Central memory CD4-positive, alpha-beta T cell (primary cell): ENCODE measurements at places on chromosomes 7 and 10.

GRCh38 chr7:120320218-120320961, 47.4 kb downstream of the KCND2 start:
- DNase-seq = no peak

DNA sequence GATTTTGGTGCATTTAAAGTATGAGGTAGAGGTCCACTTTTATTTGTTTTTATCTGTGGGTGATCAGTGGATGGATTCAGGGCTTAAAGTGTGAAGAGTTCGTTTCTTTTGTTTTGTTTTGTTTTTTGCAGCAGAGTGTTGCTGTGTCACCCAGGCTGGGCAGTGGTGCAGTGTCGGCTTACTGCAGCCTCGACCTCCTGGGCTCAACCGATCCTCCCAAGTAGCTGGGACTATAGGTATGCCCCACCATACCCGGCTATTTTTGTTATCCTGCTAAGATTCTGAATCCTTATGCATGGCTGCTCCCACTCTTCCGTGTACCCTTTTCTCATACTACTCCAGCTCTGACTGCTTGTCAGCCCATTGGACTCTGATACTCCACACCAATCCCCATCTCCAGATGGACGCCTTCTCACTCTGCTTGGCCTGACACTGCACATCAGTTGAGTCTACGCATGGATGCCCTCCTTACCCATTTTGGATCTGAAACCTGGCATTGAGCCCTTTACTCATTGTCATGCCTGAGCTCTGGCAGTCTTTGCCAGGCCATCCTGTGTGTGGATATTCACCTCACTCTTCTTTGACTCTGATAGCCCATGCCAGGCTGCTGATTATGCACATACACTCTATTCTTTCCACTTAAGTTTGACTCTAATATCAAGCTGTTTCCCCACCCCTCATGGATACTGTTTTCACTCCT, 119.5 kb downstream of the CCSER2 start:
- no peak for DNase-seq

GRCh38 chr7:129225206-129225930, 538 bp downstream of the AHCYL2 start:
- DNase-seq = peak; percentile 48

- no peak for DNase-seq
These were observed 227.4 kb downstream of the PRKG1 start for GRCh38 chr10:51301644-51302043.

- DNase-seq = no peak
These were observed 12.3 kb downstream of the THNSL1 start for GRCh38 chr10:25028711-25029110.

DNA sequence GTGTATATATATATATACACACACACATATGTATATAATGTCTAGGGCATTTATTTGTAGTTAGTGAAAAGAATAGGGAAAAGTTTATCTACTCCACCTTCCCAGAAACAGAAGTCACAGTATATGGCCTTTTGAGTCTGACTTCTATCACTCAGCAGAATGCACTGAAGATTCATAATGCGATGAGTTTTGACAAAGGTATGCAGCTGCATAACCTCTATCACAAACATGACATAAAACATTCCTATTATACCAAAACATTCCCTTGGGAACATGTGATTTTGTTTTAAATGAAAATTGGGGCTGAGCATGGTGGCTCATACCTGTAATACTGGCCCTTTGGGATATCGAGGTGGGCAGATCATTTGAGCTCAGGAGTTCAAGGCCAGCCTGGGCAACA, 137.3 kb upstream of the EEPD1 start:
- DNase-seq = no peak

- DNase-seq = peak; percentile 36
These were observed 4.2 kb downstream of the AHR start for GRCh38 chr7:17302575-17303142.

DNA sequence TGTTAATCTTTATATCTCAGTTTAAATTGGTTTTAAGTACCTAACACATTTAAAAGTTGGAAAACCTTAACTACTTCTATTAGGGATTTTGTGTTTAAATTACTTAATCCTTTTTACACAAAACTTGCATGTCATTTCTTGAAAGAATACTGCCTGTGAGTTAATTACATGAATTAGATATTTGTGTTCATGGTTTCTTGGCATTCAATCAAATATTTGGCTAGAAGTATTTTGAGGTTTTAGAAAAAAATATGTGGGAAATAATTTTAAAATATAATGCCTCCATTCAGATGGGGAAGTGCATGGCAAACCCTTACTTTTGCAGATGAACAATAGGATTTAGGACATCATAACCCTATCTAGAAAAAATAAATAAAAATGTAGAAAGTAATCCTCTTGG, 186.5 kb upstream of the SEMA3E start:
- no peak for DNase-seq

DNA sequence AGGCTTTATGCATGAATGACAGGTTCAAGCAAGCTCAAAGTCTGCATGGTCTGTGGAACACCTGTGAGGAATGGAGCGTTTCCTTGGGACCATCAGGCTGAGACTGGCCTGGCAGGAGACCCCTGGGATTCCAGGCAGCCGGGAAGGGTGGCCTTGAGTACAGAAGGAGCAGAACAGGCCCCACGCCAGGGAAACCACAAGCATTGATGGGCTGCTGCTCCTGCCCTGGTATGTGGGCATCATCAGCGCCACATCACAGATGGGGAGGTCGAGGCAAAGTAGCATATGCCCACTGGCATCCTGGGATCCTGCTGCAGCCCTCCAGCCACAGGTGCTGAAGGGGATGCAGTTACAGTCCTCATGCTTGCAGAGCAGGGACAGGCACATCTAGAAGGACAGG, 40.9 kb downstream of the ANTXRL start:
- DNase-seq = no peak

GRCh38 chr10:103637927-103638557, 144.5 kb downstream of the NEURL1 start:
- DNase-seq = no peak

DNA sequence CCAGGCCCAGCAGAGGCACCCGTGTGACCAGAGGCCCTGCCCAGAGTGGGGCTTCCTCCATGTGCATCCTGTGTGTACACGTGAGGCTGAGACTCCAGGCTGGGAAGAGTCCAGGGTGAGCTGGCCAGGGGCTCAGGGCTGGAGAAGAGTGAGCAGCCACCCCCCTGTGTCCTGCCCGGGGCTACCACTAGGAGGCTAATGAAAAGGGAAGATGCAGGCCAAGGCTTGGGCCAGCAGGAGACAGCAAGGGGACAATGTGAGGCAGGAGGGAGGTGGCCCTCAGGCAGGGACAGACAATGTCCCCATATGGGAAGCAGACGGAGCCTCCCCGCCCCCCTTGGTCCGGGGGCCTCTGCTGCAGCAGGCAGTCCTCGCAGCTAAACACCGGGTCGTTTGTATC, 102.0 kb downstream of the HIF1AN start:
- no peak for DNase-seq

GRCh38 chr7:129149511-129149910, 5.0 kb downstream of the TSPAN33 start:
- no peak for DNase-seq

- DNase-seq = no peak
These were observed 28.3 kb upstream of the CUL1 start for GRCh38 chr7:148670374-148670773.

DNA sequence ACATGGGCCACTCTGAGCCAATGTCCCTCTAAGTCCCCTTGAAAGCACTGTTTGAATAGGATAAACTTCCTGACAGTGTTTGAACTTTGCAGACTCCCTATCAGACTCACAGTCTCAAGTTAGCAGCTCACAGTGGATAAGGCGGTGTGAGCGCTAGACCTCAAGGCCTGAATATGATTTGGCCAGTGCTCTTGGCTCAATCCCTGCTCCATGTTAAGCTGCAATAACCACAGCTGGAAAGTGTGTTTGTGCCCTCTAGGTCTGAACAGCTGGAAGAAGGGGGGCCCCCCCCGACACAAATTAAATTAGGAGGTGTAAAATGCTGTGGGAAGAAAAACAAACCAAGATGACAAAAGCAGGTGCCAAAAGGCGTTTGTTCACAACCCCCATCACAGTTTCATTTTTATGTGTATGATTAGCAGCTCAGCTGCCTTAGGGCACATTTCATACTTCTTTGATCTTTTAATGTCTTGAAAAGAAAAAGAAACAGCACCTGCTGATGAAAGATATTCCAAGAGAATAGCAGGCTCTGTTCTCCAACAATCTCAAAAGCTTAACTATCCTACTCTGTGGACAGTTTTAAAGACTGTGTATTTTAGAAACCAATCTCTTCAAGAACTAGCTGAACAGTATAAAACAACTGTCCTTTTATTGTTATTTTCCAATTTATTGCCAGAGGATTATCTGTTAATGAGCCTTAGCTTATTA, 167.6 kb downstream of the SNX13 start:
- DNase-seq = no peak

DNA sequence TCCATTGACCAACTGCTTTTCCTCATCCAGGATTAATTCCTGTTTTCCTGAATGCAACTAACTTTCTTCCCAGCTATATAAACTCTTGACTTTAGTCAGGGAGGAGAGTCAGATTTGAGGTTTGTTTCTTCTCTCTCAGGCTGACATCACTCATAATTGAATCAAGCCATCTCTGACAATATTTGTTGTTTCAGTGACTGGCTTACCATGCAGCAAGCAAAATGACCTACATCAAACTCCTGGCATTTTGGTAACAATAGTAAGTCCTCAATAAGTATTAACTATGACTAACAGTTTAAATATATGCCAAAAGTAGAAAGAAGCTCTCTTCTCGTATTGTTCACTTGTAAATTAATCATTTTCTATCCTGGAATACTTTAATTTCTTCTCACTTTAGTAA, 625.7 kb upstream of the KCND2 start:
- DNase-seq = no peak

- DNase-seq = no peak
These were observed 15.5 kb upstream of the STEAP4 start for GRCh38 chr7:88322151-88322550.

GRCh38 chr10:101886521-101887312, 43.1 kb upstream of the KCNIP2 start:
- DNase-seq = no peak
